ENCODE measurements at places on chromosomes 5 and 9.

- DNase-seq, result no peak
Observed at GRCh38 chr5:125267636-125268248, 521.3 kb upstream of the ZNF608 start.

DNA sequence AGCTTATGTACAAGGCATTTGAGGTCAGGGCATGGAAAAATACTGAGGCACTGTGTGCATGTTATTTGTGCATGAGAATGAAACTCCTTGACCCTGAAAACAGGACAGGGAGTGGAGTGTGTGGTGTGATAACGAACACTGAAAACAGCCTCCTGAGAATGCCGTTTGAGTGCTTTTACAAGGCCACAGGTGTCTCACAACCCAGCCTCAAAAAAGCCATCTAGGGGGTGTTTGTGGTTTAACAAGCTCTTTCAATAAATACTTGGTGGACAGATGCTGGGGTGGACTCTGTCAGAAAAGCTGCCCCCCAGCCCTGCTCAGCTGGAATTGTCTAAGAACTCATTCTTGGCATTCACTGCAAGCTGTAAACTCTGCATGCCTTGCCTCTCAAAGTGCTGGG, 94.0 kb upstream of the SLC25A48 start:
- DNase-seq, result no peak

DNA sequence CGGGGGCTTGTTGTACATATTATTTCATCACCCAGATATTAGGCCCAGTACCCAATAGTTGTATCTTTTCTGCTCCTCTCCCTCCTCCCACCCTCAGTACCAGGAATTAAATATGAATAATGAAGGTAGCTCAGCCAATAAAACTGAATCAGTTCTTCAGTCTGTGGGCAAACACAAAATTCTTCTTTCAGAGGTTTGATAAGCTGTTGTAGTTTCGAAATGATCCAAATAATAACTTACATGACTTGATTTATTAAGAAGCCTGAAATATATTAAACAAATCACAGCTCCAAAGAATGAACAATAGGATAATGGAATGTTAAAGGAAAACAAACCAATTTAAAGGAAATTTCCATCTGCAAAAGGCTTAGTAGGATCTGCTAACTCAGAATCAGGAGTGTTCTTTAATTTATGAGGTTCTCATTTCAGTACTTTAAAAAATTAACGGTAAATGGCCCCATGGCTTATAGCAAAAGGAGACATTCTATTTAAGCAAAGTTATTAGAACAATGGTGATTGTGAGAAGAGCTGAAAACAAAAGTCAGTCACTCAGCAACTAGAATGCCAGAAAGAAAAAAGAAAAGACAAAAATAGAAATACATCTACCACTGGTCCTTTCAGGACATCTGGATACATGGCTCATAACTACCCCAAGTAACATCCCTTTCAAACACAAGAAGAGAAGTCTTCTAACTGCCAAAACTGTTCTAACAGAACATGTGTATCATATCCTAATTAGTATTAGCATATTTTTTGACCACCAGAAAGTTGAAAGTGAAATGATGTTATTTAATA, 62.4 kb downstream of the NR3C1 start:
- DNase-seq, result peak; percentile 24

DNA sequence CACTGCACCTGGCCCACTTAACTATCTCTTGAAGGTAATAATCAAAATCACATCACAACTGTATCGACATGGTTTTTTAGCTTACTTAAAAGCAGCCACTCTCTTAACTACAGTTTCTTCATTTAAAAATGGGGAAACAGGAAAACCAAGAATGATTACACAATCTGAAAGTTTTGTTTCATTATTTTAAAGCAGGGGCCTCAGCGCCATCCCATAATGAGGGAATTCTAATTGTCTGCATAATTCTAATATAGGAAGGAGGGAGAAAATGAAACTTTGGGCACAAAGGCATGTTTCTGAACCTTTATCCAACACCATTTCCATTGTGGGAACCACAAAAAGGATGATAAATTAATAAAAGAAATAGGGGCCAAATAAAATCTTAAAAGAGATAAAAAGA, 7.6 kb downstream of the HACD4 start:
- no peak for DNase-seq

DNA sequence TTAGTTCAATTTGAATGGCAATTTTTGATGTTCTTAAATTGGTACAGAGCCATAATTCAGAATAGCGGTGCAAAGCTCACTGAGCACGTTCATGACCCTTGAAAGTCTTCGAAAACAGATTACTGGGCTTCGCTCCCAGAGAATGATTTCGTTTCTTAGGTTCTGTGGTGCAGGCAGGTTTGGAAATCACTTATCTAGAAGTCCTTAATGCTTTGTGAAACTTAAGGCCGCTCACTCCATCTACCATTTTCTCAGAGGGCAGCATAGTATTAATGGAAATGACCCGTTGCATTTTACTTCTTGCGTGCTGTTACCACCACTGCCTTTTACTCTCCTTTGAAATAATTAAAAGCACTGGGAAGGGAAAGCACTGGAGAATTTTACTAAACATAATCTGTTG, 2.9 kb upstream of the MAT2B start:
- no peak for DNase-seq
